NCI-H82 (cell line): ENCODE measurements at places on chromosomes 6 and 20.
A peak's percentile ranks its signal among the peaks of the same experiment; 100 is the strongest.

- DNase-seq, result peak; percentile 24
Measured at GRCh38 chr20:57266291-57267157, at the start of gene BMP7. TSS of gene BMP7 (minus strand) at chr20:57266641. CDS start at chr20:57266122, 519 bp downstream.

- DNase-seq, result peak; percentile 35
Measured at GRCh38 chr6:168035661-168036545, 38.4 kb downstream of the KIF25 start.

DNA sequence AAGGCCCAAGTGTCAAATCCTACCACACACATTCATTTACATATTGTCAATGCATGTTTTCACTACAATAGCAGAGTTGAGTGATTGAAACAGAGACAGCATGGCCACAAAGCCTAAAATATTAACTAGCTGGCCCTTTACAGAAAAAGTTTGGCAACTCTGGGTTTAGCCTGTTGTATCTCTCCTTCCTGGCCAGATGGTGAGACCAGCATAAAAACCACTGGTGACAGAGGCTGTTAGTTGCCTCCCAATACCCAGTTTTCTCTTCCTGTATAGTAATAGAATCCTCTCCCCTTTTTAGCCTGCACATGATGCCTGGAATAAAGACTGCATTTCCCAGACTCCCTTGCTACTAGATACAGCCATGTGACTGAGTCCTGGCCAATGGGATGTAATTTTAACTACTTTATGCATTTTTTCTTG lies 100.0 kb upstream of the TAB2 start:
- peak; percentile 29 for DNase-seq

DNA sequence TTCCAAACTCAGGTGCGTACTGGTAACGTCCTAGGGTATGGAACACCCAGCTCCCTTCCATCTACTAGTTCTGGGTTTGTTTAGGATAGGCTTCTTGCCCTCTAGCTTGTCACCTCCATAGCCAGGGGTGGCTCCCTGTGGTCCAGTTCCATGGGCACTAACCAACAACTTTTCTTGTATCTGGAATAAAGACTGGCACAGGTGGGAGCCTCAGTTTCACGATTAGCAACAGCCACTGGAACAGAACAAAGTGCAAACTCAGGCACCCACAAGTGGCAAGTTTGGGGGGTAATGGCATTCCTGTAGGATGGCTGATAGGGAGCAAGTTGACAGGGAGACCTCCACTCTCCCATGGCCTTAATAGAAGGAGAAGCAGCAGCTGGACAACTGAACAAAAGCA lies 5.6 kb upstream of the APMAP start:
- no peak for DNase-seq

DNA sequence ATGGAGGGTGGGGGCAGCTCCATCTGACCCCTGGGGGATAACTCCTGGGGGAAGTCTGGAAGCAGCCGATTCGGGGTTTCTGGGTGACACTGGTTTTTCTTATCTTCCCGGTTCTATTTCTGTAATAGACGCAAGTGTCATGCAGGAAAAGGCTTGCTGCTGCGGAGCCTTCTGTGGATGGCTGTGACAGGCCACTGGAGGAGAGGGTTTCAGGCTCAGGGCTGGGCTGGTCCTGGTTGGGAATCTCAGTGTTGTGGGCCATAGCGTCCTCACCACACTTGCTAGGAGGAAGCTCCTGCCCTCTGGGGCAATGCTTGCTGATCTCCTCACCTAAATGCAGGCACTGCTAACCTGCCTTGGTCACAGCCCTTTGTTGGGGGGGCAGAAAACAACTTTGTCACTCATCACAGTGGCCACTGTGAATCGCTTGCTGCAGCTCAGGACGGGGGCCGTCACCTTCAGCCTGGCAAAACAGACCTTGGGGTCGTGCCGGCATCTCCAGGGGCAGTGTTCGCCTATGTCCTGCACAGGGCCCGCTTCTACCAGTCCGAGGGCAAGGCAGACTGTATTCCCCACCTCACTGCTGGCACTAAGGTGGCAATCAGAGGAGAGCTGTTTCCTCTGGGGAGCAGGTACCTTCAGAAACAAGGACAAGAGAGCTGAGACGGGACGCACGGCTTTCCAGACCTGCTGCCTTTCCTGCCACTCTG lies 4.4 kb upstream of the TUBB1 start:
- DNase-seq, result no peak

DNA sequence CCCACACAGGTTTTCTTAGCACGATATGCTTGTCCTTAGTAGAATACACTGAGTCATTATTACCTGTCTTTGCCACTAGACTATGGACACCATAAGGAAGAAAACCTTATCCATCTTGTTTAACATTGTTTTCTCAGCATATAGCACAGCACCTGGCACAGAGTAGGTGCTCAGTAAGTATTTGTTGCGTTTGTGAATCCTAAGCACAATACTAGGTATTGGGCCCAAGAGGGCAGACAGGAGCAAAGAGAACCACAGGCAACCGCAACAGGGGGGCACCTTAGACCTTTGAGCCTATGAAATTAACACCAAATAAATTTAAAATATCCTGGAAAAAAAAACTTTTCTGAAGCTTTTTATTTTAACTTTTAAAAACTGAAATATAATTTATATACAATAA lies 3.7 kb upstream of the NCOA6 start:
- peak; percentile 14 for DNase-seq

DNA sequence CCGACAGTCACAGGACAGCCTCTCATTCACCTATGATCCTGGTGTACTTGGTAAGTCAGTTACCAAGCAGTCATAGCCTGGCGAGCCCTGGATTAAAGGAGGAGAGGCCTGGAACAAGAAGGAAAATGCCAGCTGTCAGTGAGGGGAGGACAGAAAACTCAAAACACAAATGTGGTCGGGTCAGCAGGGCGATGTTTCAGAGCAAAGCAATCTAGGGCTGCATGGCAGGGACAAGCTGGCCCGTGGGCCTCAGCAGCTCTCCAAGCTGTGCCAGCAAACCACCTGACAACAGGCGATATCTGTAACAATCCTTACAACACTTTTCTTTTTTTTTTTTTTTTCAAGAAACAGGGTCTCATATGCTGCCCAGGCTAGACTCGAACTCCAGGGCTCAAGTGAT lies 40.3 kb downstream of the MGME1 start:
- DNase-seq, result peak; percentile 44

DNA sequence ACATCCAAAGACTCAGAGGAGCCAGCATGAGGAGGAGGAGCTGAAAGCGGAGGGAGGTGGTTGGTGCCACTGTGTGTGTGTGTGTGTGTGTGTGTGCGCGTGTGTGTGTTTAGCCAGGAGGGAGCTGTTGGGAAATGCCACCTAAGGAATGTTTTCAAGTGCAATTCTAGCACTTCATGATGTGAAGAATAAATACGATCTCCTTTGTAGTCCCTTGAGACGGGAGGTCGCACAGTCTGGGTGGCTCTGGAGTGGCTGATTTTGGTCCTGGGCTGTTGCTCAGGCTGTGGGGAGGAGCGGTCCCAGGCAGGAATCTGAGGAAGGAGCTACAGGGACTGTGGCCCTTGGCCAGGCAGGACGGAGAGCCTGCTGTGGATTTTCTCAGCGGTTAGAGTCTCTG lies 93.7 kb downstream of the PPP1R14C start:
- no peak for DNase-seq

DNA sequence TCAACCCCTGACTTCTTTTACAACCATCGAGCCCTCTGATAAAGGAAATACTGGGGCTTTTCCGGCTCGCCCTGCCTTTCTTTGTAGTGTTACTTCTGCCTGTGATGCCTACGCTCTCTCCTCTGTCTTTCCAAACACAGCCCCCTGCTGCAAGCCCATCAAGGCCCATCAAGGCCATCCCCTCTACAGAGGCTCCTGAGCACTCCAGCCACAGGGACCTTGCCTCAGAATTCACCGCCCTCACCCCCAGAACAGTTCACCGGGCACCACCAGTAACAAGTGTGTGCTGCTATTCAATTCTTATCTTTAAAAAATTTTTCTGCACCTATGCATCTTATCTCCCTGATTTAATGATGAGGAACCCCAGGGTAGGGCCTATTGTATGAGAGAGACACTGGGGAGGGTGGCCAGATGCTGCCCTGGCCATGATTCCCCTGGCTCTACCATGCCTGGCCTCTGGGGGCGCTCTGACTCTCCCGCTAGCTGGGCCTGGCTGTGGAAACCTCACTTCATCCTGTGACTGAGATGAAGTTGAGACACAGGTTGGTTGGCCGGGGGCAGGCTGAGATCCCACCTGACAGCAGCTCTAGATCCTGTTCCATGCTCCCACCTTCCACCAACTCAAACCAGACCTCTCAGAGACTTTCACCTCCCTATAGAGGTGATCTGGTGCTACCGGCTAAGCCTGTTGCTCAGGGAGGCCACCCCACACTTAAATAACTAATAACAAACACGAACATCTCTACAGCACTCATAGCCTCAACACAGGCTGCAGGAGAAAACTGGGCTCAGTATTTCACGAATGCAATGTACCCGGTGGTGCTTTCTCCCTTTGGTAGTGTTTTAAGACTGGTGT lies 19.2 kb upstream of the GLP1R start:
- peak; percentile 74 for DNase-seq

- DNase-seq, result no peak
Measured at GRCh38 chr6:39050453-39051112, 2.0 kb downstream of the GLP1R start.

DNA sequence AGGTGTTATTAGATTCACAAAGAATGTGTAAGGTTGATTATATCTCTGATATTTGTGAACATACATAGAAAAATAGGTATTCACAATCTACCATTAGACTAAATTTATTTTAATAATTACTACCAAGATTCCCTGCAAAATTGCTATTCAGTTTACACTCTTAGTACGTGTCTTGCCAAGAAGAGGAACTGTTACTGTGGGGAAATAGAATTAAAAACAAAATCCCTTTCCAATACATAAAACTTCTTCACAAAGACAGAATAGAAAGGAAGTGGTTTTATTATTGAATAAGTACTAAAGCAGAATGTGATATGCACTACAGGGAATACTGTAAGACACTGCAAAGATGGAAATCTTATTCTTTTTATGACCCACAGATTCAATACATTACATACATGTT lies 17.0 kb downstream of the RAB32 start:
- DNase-seq, result no peak

DNA sequence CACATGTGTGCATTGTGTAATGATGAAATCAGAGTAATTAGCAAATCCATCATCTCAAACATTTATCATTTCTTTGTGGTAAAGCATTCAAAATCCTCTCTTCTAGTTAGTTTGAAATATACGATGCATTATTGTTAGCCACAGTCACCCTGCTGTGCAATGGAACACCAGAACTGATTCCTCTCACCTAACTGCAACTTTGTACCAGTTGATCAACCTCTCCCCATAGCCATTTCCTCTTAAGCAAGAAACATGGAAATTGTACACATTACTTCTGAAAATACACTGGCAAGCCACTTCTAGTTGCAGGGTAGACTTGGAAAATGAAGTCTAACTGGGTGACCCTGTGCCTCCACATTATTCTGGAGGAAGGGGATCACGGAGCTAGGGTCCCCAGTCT lies 58.1 kb upstream of the ESR1 start:
- no peak for DNase-seq

- DNase-seq, result no peak
Measured at GRCh38 chr6:32912951-32913350, 27.9 kb downstream of the HLA-DMB start.
